ENCODE measurements at places on chromosomes 1 and 21.

- DNase-seq, result no peak
These were observed 48.3 kb downstream of the DDR2 start for GRCh38 chr1:162680419-162681121.

GRCh38 chr1:101119289-101119688 lies 93.7 kb upstream of the DPH5 start:
- no peak for DNase-seq

GRCh38 chr1:167288390-167289074 lies 67.8 kb downstream of the POU2F1 start:
- no peak for DNase-seq

GRCh38 chr1:84665703-84666317 lies 24.5 kb downstream of the SSX2IP start:
- DNase-seq, result no peak

- DNase-seq, result no peak
These were observed 280.7 kb upstream of the NR5A2 start for GRCh38 chr1:199746666-199747384.

DNA sequence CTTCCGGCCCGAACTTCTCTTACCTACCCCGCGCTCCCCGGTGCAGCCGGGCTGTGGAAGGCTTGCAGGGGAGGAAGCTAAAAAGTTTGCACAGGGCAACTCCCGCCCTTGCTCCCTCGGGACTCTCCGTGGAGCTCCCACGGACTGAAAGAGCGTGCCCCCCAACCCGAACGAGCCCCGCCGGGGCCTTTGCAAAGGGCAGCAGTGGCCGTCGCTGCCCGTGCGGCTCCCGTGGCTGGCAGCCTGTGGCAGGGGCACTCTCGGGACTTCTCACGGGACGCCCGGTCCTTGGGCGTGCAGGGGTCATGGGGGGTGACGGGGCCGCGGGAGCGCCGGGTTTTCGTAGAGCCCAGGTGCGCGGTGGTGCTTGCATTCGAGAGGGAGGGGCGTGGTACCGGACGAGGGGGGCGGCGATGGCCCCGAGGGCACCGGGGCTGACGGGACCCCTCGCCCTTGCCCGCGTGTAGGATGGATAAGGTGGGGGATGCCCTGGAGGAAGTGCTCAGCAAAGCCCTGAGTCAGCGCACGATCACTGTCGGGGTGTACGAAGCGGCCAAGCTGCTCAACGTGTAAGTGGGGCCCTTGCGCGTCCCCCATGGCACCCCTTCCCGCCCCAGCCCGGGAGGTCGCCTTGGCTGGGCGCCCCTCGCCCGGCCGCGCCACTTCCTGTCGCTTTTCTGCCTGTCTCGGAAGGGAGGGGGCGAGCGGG lies 711 bp downstream of the GADD45A start:
- no peak for DNase-seq
